ENCODE measurements at places on chromosomes 1 and 21.

- DNase-seq, result no peak
Measured at GRCh38 chr1:168863772-168864171, 134.8 kb upstream of the DPT start.

GRCh38 chr1:100528871-100529270 is 9.1 kb upstream of the GPR88 start:
- peak; percentile 90 for DNase-seq

- DNase-seq, result peak; percentile 83
Measured at GRCh38 chr1:180548686-180549317, 10.0 kb upstream of the OVAAL start.

- DNase-seq, result no peak
Measured at GRCh38 chr1:47618222-47618720, 180.4 kb downstream of the FOXD2 start.

- DNase-seq, result no peak
Measured at GRCh38 chr1:52634111-52634510, 1.1 kb downstream of the SHISAL2A start.

DNA sequence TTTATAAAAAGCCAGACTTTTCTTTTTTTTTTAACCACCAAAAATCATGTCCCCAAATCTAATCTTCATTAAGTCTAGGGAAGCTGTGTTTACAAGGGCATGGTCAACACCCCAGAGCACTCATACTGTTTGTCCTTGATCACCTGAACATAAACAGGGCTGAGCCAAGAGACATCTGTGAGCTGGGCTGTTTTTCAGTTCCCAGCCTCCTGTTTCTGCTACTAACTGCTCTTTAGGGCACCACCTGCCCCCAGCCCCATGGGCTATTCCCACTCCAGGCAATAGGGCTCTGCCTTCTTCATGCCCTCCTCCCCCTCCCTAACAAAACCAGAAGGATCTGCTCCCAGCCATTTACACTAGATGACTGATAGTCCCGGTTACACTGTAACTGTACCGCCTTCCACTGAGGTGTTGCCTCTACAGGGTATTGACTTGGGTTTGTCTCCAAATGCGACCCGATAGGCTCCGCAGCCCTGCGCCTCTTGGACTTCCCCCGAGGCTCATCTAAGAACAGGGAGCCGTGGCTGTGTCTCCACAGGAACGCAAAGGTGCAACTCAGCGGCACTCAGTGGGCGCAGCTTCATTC is 11.7 kb upstream of the SLC26A9 start:
- no peak for DNase-seq

DNA sequence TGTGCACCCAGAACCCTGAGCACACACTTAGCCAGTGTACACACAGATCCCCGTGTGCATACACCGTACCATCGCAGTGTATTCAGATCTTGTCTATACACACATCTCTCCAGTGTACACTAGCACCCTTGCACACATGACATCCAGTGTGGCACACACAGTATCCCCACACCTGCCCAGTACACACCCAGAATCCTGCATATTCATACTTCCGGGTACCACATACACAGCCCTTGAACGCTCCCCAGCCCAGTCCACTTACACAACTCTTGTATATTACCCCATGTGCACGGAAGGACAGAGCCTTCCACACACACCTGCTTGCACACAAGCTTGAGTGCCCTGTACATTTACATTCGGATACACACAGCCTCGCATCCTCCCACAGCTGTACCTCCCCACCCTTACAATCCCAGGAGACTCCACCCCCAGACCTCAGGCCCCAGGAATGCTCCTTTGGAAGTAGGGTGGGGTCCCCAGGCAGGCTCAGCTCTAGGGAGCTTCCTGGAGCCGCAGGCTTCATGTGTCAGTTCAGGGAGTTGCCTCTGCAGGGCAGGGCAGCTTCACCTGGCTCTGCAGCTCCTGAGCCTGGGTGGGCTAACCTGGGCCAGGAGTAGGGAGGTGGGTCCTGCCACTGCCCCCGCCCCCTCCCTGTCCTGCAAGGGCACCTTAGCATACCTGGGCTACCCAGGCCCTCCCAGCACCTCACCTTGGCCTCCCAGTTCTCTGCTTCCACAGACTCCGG is 46.2 kb downstream of the AHDC1 start:
- DNase-seq, result no peak

DNA sequence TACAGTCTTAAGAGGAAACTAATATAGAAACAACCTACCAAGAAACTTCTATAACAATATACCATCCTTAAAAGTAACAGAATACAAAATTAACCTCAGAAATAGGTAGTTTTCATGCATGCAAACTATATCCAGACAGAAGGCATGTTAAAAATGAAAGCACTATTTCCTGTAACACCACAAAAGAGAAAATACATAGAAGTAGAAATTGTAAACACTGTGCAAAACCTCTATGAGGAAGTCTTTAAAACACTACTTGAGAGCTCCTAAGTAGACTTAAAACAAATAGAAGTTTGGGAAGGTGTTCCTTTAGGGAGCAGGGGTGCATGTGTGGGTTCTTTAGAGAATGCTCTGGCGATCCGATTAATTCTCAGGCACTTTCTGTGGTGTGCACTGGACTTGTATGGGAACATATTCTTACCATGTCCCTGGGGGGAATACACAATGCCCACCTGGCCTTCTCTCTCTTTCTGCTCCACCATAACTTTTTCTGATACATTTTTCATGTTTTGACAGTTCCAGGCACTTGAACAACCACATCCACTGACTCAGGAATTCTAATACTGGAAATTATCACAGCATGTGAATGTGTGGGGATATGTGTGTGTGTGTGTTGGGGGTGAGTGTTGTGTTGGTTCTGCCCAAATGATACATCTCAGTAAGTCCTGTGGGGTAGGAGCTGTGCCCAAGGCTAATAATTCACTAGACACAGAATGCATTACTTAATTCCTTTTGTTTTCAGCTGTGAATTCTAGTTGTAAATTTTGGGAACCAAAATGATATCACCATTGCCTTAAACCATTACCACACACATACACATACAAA is 866.3 kb upstream of the B3GALT2 start:
- DNase-seq, result no peak

DNA sequence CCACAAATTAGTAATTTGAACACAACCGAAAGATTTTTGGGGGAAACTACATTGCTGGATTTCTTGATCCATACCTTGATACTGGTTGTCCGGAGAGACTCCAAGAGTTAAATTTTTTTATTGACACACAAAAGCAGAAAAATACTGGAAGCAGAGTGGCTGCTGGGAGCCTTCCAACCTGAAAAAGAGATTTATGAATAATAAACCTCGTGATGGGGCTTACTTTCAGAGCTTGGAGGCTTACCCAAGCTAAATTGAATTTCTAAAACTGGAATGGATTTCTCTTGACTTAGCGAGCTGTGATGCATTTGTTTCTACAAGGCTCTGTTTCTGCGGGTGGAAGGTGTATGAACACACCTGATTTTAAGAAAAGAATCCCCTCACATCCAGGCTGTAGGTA is 35.7 kb downstream of the PCP4 start:
- DNase-seq, result no peak

- DNase-seq, result no peak
Measured at GRCh38 chr21:37383086-37383485, 16.5 kb downstream of the DYRK1A start.

GRCh38 chr1:110148961-110149360 is 1.3 kb upstream of the SLC6A17 start:
- DNase-seq, result no peak

- no peak for DNase-seq
Measured at GRCh38 chr21:45794027-45794426, 150.5 kb downstream of the PCBP3 start.

All from spinal cord (tissue), 10 donors.